ENCODE measurements at places on chromosomes 2 and 18. TPM values are rescaled to one million over a fixed set of nuclear protein-coding genes. Genes with fewer than 3 reads are reported as not detected.

SGPP2 gene
- total RNA-seq: 7.1 TPM

COPS9 gene
- total RNA-seq: 84.5 TPM

DNA sequence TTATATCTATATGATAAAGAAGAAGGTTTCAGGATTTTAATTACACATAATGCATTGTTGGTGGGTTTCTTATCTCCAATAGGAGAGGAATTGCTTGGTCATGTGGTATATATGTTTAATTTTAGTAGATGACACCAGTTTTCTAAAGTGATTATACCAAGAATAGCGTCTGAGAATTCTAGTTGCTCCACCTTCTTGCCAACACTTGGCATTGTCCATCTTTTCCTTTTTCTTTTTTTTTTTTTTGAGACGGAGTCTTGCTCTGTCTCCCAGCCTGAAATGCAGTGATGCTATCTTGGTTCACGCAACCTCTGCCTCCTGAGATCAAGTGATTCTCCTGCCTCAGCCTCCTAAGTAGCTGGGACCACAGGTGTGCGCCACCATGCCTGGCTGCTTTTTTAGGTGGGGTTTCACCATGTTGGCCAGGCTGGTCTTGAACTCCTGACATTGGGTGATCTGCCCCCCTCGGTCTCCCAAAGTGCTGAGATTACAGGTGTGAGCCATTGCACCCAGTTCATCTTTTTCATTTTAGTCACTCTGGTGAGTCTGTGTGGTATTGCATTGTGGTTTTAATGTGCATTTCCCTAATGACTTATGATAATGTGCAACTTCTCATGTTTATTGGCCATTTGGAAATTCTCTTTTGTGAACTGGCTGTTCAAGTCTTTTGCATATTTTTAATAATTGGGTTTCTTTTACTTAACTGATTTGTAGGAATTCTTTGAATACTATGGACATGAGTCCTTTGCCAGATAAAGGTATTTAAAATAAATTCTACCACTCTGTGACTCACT lies 37.3 kb upstream of the ZNF512 start:
- H3K36me3 ChIP-seq: no peaks in the 10 kb centered on the region
- DNase-seq: no peak
- no peak overlapping the region for H3K4me3 ChIP-seq
- H3K4me1 ChIP-seq: no peaks in the 10 kb centered on the region

- peaks cover 11% of the 10 kb centered on the region for H3K27me3 ChIP-seq
- no peaks in the 10 kb centered on the region for H3K36me3 ChIP-seq
- H3K4me3 ChIP-seq: no peak overlapping the region
- no peak overlapping the region for H3K27ac ChIP-seq
- no peak for DNase-seq
- H3K4me1 ChIP-seq: no peaks in the 10 kb centered on the region
Observed at GRCh38 chr2:235051436-235052260, 99.8 kb downstream of the SH3BP4 start.

GRCh38 chr18:53553030-53553429 lies 671.4 kb downstream of the MBD2 start:
- H3K4me3 ChIP-seq: no peak overlapping the region
- no peak for DNase-seq
- H3K27ac ChIP-seq: no peak overlapping the region
